ENCODE measurements at places on chromosomes 4 and X. TPM values are rescaled to one million over a fixed set of nuclear protein-coding genes. Genes with fewer than 3 reads are reported as not detected.

Gene RAB28
- 9.7 TPM for total RNA-seq

Gene AADAT
- total RNA-seq = 8.0 TPM

Gene MAGEE2
- not detected for total RNA-seq

Gene NOCT
- 8.5 TPM for total RNA-seq

Gene CD99
- 299 TPM for total RNA-seq

Gene TCEANC
- total RNA-seq = 0.66 TPM

Gene PRR32
- total RNA-seq = not detected

Gene SOWAHD
- total RNA-seq = 0.10 TPM

Gene HTN3
- total RNA-seq = not detected

Gene FRAS1
- total RNA-seq = 3.3 TPM

Gene FAM241A
- 0.76 TPM for total RNA-seq

Gene SCFD2
- 7.0 TPM for total RNA-seq

Gene UGT2B17
- total RNA-seq = not detected

Gene TSPAN7
- 2.6 TPM for total RNA-seq

Gene POLN
- 0.65 TPM for total RNA-seq

Gene TRIM75
- not detected for total RNA-seq

Gene SLC9B1
- total RNA-seq = not detected

Gene IL2RG
- not detected for total RNA-seq

Gene GLUD2
- total RNA-seq = 2.5 TPM

Gene IGFBP7
- total RNA-seq = 253 TPM

Gene MORC4
- 30.2 TPM for total RNA-seq

Gene ASB5
- total RNA-seq = not detected

Gene DCAF12L2
- 0.08 TPM for total RNA-seq

Gene DCHS2
- total RNA-seq = not detected

Gene OPRPN
- total RNA-seq = not detected

Gene HSPA4L
- total RNA-seq = 9.4 TPM

Gene P2RY8
- 0.02 TPM for total RNA-seq

Gene VSIG4
- total RNA-seq = not detected

Gene GAGE12J
- not detected for total RNA-seq

Gene FREM3
- not detected for total RNA-seq

Gene CCNA2
- total RNA-seq = 45.4 TPM

Gene PLAC1
- total RNA-seq = 0.68 TPM

Gene UGT2B11
- 0.16 TPM for total RNA-seq

Gene SH3TC1
- total RNA-seq = 19.8 TPM

Gene PPBP
- not detected for total RNA-seq

Gene F8A2
- total RNA-seq = not detected

Gene STK32B
- total RNA-seq = 17.9 TPM

Gene ERCC6L
- 15.0 TPM for total RNA-seq

Gene PHF8
- total RNA-seq = 13.3 TPM

Gene NPY2R
- not detected for total RNA-seq

Gene NSG1
- 8.1 TPM for total RNA-seq

Gene SPINK2
- total RNA-seq = 0.18 TPM

Gene SUPT20HL2
- total RNA-seq = not detected

Gene DUX4
- not detected for total RNA-seq

Gene PDZD11
- total RNA-seq = 103 TPM

Gene SPATA18
- total RNA-seq = 5.5 TPM

Gene VCX3B
- total RNA-seq = not detected

Gene SMARCA1
- total RNA-seq = 61.7 TPM

Gene MAGEA12
- total RNA-seq = 0.15 TPM

Gene HHIP
- total RNA-seq = 0.60 TPM

Gene RTL5
- 2.9 TPM for total RNA-seq

Gene MND1
- total RNA-seq = 13.4 TPM

Gene LNX1
- total RNA-seq = 0.03 TPM

Gene AVPR2
- total RNA-seq = not detected

Gene ASB9
- 20.2 TPM for total RNA-seq

Gene SHROOM4
- total RNA-seq = not detected

Gene CHRDL1
- total RNA-seq = not detected

Gene SOD3
- not detected for total RNA-seq

Gene CXCL8
- 10.4 TPM for total RNA-seq
